HT1080 (cell line): ENCODE measurements at places on chromosomes 2 and 18. TPM values are rescaled to one million over a fixed set of nuclear protein-coding genes. Genes with fewer than 3 reads are reported as not detected.

GRCh38 chr2:207734264-207734635 lies 22.8 kb downstream of the CCNYL1 start:
- peak; percentile 26 for DNase-seq

TRABD2A gene
- total RNA-seq: 22.7 and 30.4 TPM in 2 replicates

- DNase-seq: no peak
Observed at GRCh38 chr2:113906647-113907046, 16.8 kb downstream of the ACTR3 start.

RSAD2 gene
- total RNA-seq: not detected in 2 replicates

EGR4 gene
- total RNA-seq: not detected in 2 replicates

FMNL2 gene
- total RNA-seq: 40.1 and 42.6 TPM in 2 replicates

- DNase-seq: peak; percentile 31
Observed at GRCh38 chr18:22564036-22564435, 146.3 kb upstream of the CTAGE1 start.

- DNase-seq: peak; percentile 28
Observed at GRCh38 chr18:45662468-45662867, 47.2 kb downstream of the SLC14A2 start.

SERPINB12 gene
- not detected in 2 replicates for total RNA-seq

DNA sequence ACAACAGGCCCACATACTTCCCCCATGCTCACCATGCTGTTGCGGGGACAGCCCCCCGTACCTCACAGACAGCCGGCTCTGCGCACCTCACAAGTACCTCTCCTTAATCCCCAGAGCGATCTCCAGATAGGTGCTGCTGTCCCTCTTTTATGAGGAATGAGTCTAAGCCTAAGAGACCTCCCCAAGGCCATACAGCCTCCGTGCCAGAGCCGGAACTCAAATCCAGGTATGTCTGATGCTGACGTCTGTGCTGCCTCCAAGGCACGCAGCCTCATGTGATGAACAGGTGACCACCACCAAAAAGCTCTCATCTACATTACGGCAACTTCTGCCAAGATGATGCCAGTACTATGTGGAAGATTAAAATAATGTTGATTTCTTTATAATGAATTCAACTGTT lies 85.2 kb downstream of the EIPR1 start:
- DNase-seq: no peak

TMEM247 gene
- total RNA-seq: not detected in 2 replicates

- no peak for DNase-seq
Observed at GRCh38 chr18:58175122-58175785, 131.2 kb downstream of the NEDD4L start.

ARHGAP28 gene
- total RNA-seq: 2.5 TPM in 1 of 2 replicates, not detected in the other

DNA sequence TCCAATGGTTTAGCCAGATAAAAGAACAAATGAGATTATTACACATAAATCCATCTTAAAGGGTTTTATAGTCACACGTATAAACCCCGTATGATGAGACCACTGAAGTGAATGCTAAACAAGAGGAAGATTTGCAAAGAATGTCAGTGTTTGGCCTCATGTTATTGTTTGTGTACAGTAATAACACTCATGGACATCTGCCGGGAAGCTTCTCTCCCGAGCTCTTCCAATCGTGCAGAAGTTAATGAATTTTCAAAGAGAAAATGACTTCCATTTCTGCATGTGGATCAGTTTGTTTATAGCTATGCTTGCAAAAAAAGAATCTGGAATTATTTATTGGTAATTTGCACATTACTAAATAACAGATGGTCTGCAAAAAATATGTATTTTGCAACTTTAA lies 88.5 kb upstream of the APCDD1 start:
- DNase-seq: no peak

- DNase-seq: no peak
Observed at GRCh38 chr2:164954954-164955701, at the start of gene SLC38A11. Gene SLC38A11, minus strand, starts transcription at chr2:164955525. Its CDS starts 278 bp downstream, at chr2:164955247.

ICA1L gene
- 0.88 and 1.8 TPM in 2 replicates for total RNA-seq

GRCh38 chr18:76449111-76449453 lies 46.0 kb downstream of the ZNF516 start:
- no peak for DNase-seq

DNA sequence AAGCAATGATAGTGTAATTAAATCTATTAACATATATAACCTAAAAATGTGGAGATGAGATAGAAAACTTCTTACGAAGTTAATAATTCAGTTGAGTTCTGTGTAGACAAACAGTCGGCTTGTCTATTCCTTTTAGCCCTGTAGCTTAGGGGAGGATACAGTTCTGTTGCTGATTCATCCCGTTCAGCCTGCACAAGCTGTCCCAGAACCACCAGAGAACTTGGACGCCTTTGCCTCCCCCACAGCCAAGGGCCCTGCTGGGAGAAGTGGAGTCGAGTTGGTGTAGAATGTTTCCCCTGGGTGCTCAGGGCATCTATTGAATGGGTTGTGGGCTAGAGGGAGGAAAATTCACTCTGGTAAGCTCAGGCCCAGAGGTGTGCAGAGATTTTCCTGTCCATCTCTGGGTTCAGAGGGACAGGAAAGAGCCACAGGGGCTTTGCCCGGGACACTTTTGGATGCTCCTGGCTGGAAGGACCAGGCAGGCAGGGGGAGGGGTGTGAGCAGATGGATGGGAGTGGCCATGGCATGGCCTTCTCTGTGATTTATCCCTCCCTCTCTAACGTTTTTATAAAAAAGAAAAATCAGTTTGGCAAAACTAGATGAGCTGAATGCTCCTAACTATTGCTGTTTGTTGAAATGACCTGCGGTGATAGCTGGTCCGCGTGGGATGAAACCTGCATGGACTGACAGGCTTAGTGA lies 42.8 kb upstream of the GALR1 start:
- DNase-seq: peak; percentile 53

AQP12B gene
- not detected in 2 replicates for total RNA-seq

SCN9A gene
- 1.1 and 1.8 TPM in 2 replicates for total RNA-seq

DNA sequence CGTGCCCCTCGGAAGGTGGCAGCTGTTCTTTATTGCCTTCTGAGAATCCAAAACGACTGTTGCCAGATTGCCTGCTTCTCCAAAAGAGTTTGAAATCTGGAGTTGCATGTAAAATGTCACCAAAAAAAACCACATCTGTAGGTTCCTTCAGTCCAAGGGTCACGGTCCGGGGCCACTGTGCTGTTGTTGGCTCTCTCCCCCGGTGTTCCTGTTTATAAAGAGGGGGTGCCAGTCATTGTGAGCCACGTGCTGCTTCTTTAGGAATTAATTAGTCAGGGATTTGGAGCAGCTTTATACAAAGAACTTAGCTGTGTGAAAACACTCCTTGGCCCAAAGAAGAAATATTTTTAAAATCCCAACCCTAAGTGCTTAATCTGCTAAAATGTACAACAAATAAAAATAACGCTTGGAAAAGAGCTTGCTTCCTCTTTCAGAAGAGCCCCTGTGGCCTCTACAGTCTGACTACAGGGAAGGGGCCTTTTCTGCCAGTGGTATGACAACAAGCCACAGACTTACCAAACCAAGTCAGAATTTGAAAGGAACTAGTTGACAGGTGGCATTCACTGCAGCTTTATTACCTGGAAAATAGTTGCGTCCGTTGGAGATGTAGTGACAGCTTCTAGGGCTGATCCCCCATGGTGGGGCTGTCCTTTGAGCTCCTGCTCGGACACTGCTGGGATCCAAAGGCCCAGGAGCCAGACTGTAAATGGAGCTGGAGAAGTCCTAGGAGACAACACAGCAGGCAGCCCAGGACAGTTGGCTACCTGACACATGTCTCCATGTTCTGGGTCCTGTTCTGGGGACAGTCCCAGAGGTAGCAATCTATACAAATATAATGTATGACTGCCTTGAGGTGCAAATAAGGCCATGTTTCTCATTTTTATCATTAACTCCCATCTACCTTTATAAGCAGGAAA lies 84.5 kb upstream of the SLC1A4 start:
- no peak for DNase-seq

DNA sequence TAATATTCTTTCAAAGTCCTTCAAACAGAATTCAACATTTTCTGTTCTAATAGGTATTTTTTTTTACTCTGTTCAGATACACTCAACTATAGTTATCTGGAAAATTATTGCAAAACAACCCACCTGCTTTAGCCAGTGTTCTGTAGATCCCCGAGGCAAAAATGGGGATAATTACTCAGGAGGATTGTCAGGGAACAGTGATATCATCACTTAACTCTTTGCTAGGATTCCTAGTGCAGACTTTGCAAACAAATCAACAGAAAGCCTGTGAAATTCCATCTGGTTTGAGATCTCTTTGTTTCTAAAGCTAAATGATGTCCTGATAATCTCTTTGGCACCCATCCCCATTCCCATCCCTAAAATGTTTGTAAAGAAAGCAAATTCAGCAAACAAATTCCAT lies 413.6 kb upstream of the MEIS1 start:
- DNase-seq: no peak
